ENCODE measurements at places on chromosomes 5 and 9.

GRCh38 chr5:17713301-17713700 is 79.0 kb downstream of the TAF11L14 start:
- peak; percentile 80 for DNase-seq

DNA sequence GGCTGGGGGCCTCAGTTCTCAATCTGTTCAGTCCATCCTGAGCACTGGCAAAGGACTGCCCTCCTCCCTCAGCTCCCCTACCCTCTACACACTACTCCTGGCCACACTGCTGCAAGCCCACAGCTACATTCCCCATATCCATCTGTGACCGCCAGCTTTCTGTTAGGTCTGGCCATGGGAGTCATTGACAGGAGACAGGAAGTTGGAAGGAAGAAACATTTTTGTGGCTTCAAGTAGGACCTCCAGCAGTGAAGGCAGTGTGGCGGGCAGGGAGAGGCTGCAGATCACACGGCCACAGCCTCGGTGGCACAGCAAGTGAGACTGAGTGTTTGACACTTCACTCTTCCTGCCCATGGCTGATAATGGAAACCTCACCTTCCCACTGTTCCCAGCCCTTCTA is 55.9 kb downstream of the SECISBP2 start:
- no peak for DNase-seq

GRCh38 chr5:4831325-4831724 is 308.8 kb upstream of the ADAMTS16 start:
- no peak for DNase-seq

DNA sequence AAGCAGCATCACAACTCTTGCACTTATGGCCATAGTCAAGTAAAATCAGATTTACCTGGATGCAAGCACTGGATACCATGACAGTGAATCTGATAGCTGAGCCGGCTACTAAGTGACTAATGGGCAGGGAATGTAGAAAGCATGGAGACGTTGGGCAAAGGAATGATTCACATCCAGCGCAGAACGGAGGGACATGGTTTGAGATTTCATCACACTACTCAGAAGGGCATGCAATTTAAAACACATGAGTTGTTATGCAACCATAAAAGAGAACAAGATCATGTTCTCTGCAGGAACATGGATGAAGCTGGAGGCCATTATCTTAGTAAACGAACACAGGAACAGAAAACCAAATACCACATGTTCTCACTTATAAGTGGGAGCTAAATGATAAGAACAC is 169.1 kb upstream of the PIK3R1 start:
- DNase-seq = peak; percentile 12

- no peak for DNase-seq
These were observed 129.5 kb downstream of the NIPBL start for GRCh38 chr5:37005946-37006540.

- no peak for DNase-seq
These were observed 40.2 kb downstream of the MED10 start for GRCh38 chr5:6338135-6338534.

- DNase-seq = no peak
These were observed 49.0 kb upstream of the RIC1 start for GRCh38 chr9:5579881-5580280.

DNA sequence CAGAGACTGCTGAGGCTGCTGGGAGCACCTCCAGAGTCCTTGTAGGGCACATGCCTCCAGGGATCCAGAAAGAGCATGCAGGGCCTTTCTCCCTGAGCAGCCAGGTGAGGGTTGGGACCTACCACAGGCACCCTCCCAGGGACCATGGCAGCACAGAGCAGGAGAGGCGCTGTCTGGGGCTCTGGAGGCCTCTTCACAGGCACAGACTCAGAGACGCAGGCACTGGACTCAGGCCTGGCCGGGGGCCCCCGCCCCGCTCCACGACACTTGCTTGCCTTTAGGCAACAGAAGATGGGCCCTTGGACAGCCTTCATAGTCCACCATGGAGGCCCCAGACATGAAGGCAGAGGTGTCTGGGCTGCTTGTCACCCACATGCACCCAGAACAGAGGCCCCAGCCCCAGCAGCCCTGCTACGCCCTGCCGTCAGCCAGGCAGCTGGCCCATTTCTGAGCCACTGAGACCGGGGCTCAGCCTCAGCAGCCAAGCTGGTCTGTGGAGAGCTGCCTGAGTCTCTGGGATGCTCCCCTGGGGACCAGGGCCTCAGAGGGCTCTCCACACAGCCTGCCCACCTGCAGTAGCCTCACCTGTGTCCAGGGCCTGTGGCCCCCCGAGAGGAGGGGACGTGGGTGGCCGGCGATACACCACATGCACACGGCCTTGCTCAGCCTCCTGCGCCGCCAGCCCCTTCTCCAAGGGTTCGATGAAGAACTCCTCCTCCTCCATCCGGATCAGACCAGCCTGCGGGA is 72.8 kb downstream of the ADAMTS2 start:
- no peak for DNase-seq

GRCh38 chr5:90022002-90022710 is 387.4 kb downstream of the CETN3 start:
- no peak for DNase-seq

- peak; percentile 61 for DNase-seq
These were observed 1.7 kb downstream of the PPARGC1B start for GRCh38 chr5:149731617-149732323.

GRCh38 chr5:160369990-160370712 is at the start of gene C1QTNF2:
TSS of gene C1QTNF2 (minus strand) at chr5:160370626. CDS start at chr5:160355011, 15,615 bp downstream.
- DNase-seq = peak; percentile 9

DNA sequence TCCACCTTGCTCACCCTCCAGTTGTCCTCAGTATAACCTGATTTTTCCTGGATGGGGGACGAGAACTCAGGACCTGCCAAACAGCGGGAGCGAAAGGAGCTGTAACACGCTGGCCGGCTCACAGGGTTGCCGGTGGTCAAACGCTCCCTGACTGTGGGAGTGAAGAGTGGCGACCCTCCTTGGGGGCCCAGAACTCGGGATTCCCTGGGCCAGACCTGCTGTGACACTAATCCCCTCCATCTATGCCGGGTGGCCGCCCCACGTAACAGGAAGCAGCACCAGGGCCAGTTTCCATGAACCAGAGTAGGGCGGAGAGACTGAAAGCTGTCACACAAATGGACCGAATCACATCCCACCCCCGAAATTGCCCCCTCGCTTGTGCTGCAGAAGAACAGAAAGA is 1809.2 kb upstream of the ACO1 start:
- no peak for DNase-seq

- DNase-seq = no peak
These were observed 83.0 kb upstream of the TNC start for GRCh38 chr9:115200711-115201505.

DNA sequence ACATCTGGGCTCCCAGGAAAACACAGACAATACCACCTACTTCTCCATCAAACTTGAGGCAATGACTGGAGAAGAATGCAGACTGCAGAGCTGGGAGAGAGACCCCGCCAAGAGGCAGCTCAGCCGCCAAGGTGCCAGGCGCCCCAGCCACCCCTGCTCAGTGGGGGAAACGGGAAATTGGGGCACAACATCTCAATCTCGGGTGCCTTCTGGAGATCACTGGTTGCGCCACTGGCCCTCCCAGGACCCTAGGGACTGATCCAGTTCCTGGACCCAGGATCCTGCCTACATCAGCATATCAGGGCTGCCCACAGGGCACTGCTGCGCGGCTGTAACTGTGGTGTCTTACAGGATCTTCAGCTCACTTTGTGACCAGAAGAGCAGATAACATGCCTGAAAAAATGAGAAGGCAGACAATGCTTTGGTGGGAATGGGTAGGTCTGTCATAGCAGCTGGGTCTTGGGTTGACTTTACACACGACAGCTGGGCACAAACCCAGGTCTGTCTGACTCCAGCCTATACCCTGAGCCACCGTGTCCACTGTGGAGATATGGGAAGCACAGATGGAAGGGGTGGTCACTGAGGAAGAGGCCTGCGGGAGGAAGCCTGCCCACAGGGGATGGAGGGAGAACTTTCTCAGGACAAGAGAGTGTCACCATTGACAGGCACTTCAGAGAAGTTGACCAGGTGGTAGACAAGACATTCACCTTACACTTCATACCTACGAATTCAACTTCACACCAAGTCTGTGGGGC is 135.2 kb upstream of the RAPGEF1 start:
- no peak for DNase-seq
